Glomerular endothelial cell (primary cell): ENCODE measurements at places on chromosomes 13 and 19.

GRCh38 chr13:77136902-77137420, 110.0 kb upstream of the FBXL3 start:
- no peak for DNase-seq

DNA sequence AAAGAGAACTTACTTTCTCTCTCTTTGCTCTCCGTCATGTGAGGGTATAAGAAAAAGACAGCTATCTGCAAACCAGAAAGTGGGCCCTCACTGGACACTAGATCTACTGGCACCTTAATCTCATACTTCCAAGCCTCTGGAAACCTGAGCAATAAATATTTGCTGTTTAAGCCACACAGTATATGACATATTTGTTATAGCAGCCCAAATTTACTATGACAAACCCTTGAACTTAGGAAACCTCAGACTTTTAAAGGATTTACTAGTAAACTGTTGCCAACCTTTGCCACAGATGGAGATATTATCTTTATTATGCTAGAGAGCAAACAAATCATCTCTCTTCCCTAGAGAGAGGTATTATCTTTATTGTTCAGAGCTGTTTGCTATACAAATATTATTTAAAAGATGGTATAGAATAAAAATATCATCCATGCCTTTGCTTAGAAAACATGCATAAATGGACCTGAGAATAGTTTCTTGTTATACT, 1446.1 kb downstream of the SLITRK1 start:
- no peak for DNase-seq

- DNase-seq = no peak
Measured at GRCh38 chr13:27925220-27925991, 5.6 kb downstream of the PDX1 start.

- no peak for DNase-seq
Measured at GRCh38 chr19:27844261-27844660, 1368.7 kb downstream of the UQCRFS1 start.

DNA sequence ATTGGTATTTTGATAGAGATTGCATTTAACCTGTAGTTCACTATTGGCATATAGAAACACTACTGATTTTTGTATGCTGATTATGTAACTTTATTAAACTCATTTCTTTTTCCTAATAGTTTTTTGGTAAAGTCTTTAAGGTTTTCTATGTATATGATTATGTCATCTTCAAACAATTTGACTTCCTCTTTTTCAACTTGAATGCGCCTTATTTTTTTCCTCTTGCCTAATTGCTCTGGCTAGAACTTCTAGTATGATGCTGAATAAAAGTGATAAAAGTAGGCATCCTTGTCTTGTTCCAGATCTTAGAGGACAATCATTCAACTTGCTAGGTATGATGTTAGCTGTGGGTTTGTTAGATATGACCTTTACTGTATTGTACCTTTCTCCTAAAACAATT, 1034.9 kb downstream of the PCDH9 start:
- DNase-seq = no peak

DNA sequence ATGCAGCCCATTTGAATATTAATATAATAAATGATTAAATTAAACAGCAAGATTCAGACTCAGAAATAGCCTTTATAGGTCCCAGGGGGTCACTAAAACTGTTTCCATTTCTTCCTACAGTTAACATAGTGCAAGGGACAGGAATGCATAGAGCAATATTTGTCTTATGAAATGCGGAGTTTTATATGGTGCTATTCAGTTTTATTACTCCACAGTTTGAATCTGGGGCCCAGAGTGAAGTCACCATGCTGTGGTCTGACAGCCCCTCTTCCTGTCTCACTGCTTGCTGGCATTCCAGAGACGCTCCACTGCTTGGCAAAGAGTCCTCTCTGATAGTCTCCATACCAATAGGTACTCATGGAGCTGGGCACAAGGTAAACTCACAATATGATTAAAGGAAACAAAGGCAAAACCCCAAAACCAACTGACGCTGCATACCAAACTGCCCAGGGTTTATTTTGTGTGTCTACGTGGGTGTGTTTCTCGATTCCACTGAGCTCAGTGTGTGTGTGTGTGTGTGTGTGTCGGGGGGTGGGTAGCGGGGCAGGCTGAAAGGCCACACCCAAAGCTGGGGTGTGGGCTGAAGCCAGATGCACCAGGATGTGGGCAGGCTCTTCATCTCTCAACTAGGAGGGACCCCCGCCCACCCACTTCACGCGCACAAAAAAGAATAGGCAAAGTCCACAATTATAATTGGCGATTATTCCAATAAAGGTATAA, 277.9 kb downstream of the TSHZ3 start:
- no peak for DNase-seq

DNA sequence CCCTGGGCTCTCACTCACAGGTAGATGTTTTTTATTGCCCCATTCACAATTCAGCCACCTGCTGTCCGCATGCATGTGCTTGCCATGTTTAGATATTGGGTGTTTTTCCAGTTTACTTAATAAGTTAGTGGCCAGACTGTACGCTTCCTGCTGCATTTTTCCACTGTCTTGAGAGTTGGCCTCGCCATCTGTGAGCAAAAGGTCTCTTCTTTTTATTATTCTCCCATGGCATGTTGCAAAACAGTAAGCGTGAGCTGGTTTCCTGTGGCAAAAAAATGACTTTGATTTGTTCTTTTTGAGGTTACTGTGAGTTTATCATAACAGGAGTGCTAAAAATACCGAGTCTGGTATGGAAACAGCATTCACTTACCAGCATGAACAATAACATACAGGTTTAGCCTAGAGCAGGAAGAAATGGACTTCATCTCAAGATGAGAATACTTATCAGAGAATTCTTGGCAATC, 46.0 kb downstream of the SAE1 start:
- DNase-seq = peak; percentile 97

DNA sequence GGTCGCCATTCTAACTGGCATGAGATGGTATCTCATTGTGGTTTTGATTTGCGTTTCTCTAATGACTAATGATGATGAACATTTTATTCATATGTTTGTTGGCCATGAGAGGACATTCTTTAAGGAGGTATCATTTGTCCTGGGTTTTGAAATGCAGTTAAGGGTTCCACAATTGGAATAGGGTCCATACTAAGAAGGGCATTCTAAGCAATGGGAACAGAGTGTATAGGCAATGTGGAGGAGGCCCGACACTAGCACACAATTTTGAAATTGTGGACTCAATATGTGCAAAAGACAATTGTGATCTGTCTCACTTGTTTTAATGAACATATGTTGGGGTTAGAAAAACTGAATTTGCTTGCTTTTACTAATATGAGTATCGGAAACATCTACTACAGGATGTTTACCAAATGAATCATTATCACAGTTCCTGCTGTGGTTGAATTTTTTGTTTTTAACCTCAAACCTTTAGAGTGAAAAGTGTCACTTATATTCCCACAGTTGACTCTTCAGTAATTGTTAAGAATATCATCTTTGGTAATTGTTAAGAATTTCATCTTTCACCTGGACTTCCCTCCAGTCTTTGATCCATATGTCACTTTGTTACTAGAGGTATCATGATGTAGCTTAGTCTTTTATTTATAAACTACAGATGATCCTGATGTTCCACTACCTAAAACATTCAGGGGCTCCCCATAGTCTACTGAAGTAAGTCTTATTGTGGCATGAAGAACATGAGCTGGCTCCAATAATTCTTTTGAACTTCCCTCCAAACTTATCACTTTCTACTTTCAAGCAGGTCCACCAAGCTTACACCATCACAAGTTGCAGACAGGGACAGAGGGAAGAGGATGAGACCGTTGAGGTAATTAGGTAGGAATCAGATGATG, 109.7 kb upstream of the KLF12 start:
- DNase-seq = peak; percentile 20

DNA sequence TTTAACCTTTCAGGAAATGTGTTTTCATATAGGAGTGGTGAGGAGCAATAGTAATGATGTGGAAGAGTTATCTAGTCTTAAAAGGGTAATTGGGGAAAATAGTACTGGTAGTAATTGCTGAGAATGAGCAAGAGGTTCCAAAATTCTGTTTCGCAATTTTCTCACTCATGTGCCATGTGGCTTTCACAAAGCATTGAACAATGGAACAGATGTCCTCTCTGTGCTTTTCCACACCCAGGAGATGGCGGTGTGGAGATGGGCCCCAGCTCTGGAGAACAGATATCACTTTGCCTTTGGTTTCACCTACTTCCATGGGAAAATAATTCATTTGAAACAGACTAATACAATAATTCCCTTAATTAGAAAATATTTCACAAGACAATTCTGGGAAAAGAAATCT, 170.0 kb upstream of the SLC10A2 start:
- no peak for DNase-seq

GRCh38 chr19:52664461-52664860, 26.3 kb upstream of the ZNF83 start:
- DNase-seq = no peak

DNA sequence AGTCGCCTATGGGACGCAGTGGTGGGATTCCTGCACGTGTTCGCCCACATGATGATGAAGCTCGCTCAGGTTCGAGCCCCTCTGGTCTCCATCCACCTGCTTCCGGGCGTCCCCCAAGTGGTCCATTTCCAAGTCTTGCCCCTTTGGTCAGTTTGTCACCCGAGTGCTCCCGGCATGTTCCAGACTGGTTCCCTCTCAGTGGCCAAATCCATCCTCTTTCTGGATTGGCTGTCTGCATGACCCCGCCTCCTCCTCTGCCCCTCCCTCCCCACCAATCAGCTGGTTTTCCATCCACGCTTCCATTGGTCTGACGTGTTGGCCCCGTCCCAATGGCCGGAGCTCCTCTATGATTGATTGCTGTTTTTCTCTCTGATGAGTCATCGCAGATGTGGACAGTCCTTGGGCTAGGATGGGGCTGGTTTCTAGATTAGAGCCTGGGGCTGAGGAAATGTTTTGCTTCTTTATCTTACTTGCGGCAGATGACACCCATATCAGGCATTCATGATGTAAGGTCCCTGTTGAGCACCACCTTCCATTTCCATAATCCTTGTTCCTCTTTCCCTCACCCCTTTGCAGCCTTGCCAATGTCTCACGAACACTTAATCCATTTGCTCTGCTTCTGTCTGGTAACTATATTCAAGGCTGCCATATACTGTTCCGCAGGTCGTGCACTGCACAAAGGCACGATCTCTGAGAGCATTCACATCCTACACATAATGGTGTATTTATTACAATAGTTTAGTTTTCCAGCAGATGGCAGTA, 73.8 kb downstream of the MAP4K1 start:
- peak; percentile 65 for DNase-seq

- DNase-seq = no peak
Measured at GRCh38 chr13:40483601-40484000, 182.8 kb downstream of the FOXO1 start.

DNA sequence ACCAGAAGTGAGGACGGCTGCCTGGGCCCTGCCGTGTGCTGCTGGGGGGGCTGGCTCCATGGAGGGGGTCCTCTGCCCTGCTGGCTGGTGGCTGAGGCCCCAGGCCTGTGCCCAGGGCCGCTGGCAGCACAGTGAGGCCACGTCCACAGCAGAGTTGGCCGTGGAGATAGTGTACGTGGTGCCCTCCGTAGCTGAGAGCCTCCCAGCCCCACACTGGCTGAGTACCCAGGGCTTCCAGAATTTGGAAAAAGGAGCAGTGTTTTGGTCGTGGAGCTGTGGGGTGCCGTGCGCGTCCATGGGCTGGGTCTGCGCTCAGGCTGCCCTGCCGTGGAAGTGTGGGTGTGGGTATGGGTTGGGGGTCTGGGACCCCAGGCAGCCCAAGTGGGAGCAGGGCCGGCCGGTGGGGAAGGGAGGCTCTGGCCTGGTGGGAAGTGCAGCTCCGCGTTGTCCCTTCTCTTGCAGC, 5.9 kb downstream of the PTBP1 start:
- no peak for DNase-seq

DNA sequence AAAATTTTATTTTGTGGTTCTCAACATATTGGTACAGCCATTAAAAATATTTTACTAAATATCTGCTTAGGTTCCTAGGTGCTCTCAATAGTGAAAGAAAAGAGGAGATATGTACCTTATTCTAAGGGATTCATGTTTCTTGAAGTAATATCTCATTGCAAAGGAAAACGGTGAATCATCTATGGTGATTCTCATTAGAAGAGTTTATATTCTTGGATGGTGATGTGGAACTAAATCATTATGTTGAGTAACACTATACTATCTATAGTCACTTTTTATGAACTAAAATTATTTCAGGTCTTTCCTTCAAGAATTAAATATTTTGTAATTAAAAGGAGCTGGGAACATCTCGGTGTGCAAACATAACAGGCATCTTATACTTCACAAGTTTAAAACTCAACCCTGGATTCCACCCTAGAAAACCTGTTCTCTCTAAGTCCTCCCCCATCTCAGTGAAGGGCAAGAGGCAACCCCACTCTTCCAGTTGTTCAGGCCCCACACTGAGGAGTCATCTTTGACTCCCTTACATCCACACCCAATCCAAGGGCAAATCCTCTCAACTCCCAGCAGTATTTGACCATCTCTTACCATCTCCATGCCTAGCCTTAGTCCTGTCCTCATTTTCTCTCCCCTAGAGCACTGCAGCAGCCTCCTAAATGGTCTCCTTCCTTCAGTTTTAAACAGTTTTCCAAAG, 140.1 kb downstream of the RGCC start:
- DNase-seq = no peak

DNA sequence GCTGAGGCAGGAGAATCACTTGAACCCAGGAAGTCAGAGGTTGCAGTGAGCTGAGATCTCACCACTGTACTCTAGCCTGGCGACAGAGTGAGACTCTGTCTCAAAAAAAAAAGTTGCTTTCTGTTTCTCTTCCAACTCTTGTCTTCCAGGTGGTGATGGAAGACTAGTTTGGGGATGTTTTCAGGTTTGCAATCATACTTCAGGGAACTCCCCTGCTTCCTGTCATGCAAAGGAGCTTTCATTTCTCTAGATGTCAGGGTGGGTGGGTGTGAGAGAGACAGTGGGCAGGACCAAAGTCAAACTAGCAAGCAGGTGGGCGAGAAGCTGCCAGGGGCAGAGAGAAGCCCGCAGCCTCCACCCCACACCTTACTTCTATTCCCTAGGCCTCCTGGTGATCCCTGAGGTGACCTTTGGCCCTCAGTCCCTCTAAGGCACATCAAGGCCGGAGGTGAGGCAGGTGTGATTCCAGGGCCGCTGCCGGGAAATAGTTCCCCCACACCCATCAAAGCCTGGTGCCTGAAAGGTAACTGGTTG, 25.7 kb downstream of the CCNE1 start:
- no peak for DNase-seq

DNA sequence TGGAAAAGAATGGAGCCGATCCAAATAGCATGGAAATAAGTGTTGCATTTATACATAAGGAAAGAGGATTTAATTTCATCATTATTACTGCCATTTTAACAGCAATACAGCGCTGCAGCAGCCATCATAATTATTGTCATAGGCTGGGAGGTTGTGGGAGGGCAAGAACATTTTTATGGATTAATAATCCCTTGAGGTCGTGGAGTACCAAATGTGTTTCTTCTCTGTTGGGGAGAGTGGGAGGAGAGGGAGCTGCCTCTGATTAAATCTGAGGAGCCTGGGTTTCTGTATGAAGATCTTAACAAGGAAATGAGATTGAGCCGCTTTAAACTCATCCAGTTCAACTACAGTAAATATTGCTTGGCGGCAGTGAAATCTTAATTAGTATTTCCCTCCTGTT, 805.9 kb downstream of the PCDH17 start:
- DNase-seq = no peak
